ENCODE measurements at places on chromosomes 3 and 15.

DNA sequence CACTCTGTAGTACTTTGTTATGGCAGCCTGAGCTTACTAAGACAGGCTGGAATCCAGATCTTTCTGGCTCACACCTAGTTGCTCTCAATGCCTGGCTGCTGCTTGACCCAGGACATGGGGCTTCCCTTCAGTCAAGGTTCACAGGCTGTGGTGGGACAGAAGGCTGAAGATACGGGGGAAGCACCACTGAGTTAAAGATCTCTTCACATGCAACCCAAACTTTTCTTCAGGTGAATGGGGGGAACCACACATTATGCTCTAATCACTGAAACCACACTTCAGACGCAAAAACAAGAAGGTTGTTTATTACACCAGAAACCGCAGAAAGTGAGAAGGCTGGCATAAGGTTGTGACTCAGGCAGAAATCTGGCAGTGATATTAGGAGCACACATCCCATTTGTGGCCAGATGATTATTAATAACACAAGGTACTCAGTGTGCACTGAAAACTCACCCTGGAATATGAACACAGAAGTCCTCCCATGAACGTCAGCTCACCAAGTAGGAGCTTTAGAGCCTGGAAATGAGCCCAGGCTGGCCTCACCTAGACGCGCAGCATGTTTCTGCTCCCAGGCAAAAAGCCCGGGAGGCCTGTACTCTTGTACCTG, 230.5 kb upstream of the CHRNA7 start:
- no peak for DNase-seq

- no peak for DNase-seq
Measured at GRCh38 chr3:169522595-169523529, 140.7 kb downstream of the MECOM start.

- no peak for DNase-seq
Measured at GRCh38 chr3:184907681-184908649, 96.0 kb downstream of the VPS8 start.

GRCh38 chr3:50210510-50211367, 5.7 kb downstream of the SLC38A3 start:
- DNase-seq = no peak

- no peak for DNase-seq
Measured at GRCh38 chr15:85463976-85464375, 83.6 kb downstream of the AKAP13 start.

DNA sequence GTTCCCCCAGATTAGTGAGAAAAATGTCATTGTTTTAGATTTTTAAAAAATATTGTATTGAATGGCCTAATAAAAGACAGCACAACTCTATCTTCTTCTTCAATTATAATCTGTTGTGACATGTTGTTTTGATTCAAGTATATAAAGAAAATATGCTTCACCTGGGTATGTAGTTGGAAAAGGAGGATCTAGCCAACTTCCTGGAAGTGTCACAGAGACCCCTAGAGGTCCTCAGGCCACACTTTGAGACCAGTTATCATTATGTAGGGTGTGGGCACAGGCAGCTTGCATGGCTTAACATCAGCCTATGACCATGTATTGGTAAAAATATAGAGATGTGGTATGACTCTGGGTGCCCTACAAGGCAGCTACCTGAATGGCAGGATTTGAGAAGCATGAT, 14.7 kb upstream of the RYR3 start:
- DNase-seq = no peak

DNA sequence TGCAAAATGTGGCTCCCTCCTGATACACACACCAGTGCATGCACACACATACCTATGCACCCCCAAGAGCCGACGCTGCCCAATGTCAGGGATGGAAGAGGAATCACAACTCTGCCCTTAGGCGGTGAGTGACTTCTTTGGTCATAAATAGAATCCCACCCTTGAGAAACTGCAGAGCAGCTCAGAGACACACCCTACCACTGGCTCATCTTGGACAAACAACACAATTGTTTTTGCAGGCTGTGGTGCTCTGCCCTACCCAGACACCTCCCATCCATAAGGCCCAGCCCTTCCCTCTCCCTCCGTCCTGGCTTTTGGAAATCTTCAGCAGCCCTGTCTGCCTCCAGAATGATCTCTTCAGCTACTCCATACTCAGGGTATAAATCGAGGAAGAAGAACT, 73.8 kb upstream of the HRH1 start:
- DNase-seq = no peak
